ENCODE measurements at places on chromosomes 2 and 18.

DNA sequence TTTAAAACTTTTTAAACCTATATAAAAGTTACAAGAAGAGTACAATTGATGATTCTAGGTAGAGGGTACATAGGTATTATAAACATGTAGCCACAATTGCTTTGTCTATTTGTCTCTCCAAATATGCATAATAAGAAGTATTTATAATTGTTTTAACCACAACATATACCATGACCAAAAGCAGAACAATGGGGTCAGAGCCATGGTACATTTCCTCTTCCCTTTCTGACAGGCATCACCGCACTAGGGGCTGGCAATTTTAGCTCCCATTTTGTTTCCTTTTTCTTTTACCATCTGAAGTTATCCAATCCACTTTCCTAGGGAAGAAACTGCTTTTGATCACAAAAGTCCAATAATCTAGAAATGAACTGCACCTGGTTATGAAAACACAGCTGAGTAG is 49.3 kb downstream of the TMX3 start:
- no peak for DNase-seq

GRCh38 chr2:66495788-66496640 is 61.1 kb downstream of the MEIS1 start:
- DNase-seq, result no peak

DNA sequence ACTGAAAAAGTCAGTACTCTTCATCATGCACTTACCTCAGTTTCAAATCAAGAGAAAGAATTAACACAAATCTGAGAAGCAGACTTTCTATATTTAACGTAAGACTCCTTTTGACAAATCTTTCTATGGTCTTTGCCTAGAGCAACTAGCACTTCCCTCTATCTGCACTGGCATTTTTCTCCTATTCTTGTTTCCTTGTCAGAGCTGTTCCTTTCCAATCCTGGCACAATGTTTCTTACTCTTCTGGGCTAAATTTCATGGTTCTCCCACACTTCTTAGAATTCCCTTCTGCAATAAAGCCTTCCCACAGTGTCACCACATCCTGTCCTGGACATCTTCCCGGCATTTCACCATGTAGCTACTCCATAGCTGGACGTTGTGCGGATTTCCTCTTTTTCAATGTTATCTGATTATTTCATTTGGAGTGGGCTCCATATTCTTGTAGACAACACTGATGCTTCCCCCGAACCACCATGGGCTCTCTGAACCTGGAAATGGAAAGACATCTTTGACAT is 144.7 kb upstream of the CTNNA2 start:
- DNase-seq, result no peak

- no peak for DNase-seq
Observed at GRCh38 chr18:56238576-56238975, 399.8 kb downstream of the TXNL1 start.

DNA sequence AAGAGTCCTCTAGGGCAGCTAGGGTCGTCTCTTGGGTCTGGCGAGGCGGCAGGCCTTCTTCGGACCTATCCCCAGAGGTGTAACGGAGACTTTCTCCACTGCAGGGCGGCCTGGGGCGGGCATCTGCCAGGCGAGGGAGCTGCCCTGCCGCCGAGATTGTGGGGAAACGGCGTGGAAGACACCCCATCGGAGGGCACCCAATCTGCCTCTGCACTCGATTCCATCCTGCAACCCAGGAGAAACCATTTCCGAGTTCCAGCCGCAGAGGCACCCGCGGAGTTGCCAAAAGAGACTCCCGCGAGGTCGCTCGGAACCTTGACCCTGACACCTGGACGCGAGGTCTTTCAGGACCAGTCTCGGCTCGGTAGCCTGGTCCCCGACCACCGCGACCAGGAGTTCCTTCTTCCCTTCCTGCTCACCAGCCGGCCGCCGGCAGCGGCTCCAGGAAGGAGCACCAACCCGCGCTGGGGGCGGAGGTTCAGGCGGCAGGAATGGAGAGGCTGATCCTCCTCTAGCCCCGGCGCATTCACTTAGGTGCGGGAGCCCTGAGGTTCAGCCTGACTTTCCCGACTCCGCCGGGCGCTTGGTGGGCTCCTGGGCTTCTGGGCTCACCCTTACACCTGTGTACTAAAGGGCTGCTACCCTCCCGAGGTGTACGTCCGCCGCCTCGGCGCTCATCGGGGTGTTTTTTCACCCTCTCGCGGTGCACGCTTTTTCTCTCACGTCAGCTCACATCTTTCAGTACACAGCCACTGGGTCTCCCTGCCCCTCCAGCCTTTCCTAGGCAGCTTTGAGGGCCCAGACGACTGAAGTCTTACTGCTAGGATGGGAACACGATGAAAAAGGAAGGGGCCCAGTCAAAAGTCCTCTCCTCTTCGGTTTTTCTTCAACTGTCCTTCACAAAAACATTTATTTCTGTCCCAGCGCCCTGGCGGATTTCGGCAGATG is 8.1 kb downstream of the SIX2 start:
- no peak for DNase-seq
